ENCODE measurements at places on chromosomes 2 and 18. TPM values are rescaled to one million over a fixed set of nuclear protein-coding genes. Genes with fewer than 3 reads are reported as not detected.

DNA sequence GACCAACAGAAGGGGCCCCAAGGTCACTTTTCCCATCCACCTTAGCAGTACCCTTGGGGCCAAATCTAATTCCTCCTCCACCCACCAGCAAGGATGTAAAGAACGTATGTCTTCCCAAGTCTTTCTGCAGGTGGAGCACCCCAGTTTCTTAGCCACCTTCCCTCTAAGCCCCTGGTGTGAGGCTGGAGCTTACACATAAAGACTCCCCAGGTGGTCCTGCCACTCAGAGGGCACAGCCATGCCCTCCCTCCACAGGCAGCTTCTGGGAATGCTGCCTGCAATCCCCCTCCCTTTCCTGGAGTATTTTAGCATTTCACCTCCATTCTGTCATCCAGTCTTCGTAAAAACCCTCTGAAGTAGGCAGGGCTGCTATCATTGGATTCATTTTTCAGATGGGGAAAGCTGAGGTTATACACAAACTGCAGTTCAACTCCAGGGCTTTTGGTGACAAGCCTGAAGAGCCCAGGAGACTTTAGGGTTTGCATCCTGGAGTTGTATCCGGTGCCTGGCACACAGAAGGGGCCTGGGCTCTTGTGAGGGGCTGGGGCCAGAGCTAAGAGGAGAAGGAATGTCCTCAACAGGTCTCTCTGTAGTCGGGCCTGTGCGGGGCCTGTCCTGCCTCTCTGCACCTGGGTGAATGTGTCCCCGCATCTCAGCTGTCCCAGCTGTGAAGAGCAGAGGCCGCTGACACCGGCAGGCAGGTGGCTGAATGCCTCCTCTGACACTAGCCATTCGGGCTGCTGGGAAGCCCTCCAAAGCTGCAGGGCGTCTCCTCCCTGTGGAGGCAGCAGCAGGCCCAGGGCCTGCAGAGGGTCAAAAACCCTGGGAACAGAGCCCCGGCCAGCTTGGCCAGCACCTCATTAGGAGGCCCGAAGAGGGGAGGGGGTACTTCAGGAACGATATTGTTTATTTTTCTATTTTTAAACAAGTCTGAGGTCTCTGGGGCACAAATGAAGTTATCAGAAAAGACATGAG, 27.6 kb downstream of the CIB4 start:
- no peak for DNase-seq

- DNase-seq, result no peak
Observed at GRCh38 chr2:171958475-171958874, 36.2 kb downstream of the HAT1 start.

DNA sequence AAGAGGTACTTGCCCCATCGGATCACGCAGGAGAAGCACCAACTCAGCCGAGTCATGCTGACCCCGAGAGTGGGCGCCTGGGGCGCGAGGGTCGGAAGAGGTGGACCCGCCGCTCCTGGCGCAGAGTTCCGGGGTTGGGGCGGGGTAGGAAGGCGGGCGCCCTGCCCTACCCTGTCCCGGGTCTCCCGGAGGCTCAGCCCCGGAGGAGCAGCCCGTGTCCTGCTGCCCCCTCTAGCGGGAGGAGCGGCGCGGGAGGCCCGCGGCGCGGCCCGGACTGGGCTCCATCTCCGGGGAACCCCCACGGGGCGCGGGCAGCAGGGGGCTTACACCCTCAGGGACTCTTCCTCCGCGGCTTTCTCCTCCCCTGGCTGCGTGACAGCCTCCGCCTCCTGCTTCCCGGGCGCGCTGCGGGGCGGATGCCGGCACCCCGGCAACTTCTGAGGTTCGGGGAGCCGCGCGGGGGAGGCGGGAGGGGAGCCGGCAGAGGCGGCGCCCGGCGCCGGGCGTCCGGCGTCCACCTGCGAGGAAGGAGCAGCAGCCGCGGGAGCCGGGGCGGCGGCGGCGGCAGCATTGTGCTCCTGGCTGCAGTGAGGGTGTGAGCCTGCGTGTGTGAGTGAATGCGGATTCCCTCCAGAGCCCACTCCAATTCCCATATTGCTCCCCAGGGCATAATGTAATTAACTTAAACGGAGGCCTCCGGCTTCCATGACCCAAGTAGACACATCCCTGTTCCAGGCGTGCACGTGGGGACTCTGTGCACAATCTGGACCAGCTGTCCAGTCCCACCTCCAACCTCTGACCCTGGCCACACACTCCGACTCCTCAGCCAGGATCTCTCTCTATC, 7.6 kb upstream of the TNS1 start:
- DNase-seq, result no peak

DNA sequence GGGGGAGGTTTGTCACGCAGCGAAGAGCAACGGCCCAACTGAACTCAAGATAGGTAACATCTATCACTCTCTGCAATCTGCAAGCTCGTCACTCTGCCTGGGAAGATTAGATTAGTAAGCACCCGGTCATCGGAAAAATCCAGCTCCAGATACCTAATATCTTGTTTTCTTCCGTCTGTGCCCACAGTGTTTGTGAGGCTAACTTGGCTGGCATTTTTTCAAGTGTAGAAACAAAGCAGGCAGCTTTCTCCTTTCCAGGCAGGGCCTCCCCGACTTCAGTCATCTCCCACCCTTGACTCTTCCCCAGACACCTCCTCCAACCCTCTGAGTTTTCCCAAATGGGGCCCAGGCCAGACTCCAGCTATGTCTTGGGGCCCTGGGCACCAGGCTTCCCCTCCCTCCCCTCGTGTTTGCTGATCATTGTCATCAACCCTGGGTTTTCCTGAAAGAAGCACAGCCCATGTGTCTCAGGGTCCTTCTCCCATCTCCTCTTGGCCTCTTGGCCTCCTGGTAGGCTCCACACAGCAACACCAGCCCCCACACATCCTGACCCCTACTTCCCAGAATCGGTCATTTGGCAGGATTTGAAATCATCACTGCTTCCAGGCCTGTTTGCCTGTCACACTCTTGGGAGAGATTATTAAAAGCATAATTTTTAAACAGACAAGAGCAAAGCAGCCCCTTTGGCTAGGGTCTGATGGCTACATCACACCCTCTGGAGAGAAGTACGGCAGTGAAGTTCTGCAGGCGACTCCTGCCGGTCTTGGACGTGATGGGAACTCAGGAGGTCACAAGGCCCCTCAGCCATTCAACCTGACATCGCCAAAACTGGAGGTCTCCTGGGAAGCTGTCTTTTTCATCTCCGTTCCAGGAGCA, 144.9 kb upstream of the ID2 start:
- peak; percentile 73 for DNase-seq

GRCh38 chr2:131127076-131127475, 21.9 kb downstream of the PLEKHB2 start:
- DNase-seq, result no peak

DNA sequence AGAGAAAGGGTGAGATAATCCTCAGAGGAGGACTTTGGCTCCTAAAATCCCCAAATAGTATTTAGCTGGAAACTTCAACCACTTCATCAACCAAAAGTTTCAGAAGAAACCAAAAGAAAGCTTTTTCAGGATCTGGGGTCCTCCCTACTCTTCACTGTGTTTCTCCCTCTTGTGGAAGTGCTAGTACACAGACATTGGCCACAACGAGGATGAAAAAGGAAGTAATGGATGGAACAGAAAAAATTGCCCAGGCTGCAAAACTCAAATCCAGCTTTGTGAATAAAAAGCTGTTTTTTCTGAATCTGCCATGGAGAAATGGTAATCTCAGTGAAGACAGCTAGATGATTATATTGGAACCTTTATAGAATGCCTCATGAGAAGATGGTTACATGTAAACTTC, 4.0 kb downstream of the PID1 start:
- no peak for DNase-seq

GRCh38 chr2:203646961-203647360, 59.5 kb upstream of the CD28 start:
- no peak for DNase-seq

- DNase-seq, result peak; percentile 8
Observed at GRCh38 chr2:8086357-8086756, 595.5 kb upstream of the ID2 start.

- no peak for DNase-seq
Observed at GRCh38 chr2:128742467-128742866, 423.8 kb upstream of the HS6ST1 start.

DNA sequence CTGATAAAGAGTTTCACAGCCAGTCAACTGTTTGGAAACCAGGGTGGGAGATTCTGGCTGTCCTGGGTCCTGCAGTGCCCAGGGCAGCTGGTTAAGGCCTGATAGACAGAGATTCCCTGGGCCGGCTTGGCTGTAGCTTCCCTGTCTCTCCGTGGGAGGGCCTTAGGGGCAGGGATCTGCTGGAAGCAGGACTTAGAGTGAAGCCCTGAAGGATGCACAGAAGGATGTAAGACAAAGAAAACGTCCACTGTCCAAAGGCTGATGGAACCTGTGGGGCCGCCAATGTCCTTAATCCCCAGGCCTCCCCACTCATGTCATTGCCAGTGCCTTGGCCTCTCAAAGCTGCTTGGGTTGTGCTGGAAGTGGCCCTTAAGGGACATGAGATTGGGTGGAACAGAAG, 33.0 kb downstream of the MROH2A start:
- DNase-seq, result no peak

DNA sequence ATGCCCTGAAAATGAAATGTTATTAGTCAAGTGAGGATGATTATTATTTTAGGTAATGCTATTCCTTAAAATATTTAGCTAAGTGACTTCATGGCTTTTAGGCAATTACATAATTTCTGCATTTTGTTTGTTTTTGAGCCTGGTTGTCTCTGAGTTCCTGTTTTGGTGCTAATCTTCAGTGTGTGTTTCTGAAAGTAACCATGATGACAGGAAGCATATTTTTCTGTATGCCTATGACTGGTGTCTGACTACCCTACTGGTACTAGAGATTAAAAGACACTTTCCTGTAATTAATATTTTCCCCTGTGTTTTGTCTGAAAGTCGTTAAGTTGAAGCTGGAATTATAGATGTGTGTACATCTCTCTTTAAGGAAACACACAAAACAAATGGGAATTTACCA, 295.0 kb upstream of the SPRED2 start:
- no peak for DNase-seq

- DNase-seq, result no peak
Observed at GRCh38 chr2:11414372-11415124, 51.4 kb downstream of the E2F6 start.

GRCh38 chr2:180987146-180987545, 6.7 kb downstream of the UBE2E3 start:
- no peak for DNase-seq

GRCh38 chr2:135745545-135745944, 3.9 kb downstream of the UBXN4 start:
- DNase-seq, result peak; percentile 52

- no peak for DNase-seq
Observed at GRCh38 chr2:127422559-127423477, 4.6 kb downstream of the PROC start.

GRCh38 chr2:203914546-203915182, 21.9 kb upstream of the ICOS start:
- no peak for DNase-seq

DNA sequence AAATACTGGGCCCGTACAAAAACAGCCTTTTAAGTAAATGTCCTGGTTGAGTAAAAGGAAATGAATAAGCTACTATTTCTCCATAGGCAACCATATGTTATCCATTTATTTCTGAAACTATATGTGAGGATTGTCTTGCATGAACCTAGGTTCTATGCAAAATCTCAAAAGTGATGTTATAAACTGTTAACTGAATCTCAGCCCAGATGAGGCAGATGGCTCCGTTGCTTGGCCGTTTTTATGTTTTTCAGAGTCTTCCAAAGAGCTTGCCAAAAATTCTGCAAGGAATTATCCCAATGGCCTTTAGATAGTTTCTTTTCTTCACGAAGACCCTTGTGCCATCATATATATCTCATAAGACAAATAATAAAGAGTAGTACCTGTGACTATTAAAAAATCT, 1669.5 kb upstream of the DDX18 start:
- no peak for DNase-seq

- peak; percentile 80 for DNase-seq
Observed at GRCh38 chr2:20040489-20041172, 10.8 kb downstream of the LAPTM4A start.

DNA sequence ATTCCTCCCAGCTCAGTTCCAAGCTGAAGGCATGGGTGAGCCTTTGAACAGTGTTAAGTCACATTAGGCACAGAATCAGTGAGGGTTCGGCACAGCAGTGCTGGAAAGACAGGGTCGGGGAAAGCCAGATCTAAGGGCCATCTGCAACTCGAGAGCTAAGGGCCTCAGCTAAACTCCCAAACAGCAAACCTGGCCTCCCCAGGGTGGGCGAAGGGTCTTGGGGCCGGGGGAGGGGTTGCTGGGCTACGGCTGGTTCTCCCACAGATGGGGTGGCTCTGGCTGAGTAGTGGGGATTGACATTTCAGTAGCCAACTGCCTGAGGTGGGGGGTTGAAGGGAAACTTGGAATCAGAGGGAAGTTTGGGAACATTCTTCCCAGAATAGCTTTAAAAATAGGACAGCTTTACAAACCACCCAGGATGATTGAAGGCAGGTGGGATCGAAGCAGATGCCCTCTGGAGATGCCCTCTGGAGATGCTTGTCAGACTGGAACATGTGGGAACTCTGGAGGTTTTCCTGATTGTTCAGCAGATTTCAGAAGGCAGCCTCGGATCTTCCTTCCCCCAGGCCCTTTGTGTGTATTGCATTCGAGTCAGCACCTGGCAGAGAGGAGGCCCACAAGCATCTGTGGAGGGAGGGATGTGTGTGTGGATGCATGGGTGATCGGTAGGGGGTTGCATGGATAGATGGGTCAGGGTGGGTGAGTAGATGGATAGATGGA, 156.4 kb downstream of the SMAD7 start:
- DNase-seq, result no peak

GRCh38 chr2:77268626-77269025, 253.6 kb downstream of the LRRTM4 start:
- no peak for DNase-seq

GRCh38 chr2:120579916-120580685, 155.6 kb upstream of the GLI2 start:
- no peak for DNase-seq

- no peak for DNase-seq
Observed at GRCh38 chr2:54634564-54635511, 88.6 kb upstream of the EML6 start.

GRCh38 chr2:157903151-157903550, 27.0 kb upstream of the ACVR1 start:
- DNase-seq, result no peak

- no peak for DNase-seq
Observed at GRCh38 chr2:9618410-9618809, 12.4 kb downstream of the YWHAQ start.

GRCh38 chr2:55010149-55010591, 40.1 kb downstream of the RTN4 start:
- DNase-seq, result peak; percentile 31

NETO1 gene
- 12.9 TPM for total RNA-seq

TDRD15 gene
- total RNA-seq, result not detected

REEP1 gene
- total RNA-seq, result 0.06 TPM

CLIP4 gene
- total RNA-seq, result 25.1 TPM

ATP6V1C2 gene
- 0.40 TPM for total RNA-seq

COL4A3 gene
- 0.73 TPM for total RNA-seq

UGT1A7 gene
- not detected for total RNA-seq

REL gene
- total RNA-seq, result 8.9 TPM

NCKAP5 gene
- total RNA-seq, result 3.2 TPM

ANKRD62 gene
- not detected for total RNA-seq
